Activated CD4-positive, alpha-beta memory T cell treated with anti-CD3 and anti-CD28 coated beads for 36 hours (primary cell): ENCODE measurements at places on chromosomes 4 and X.

- DNase-seq = no peak
Observed at GRCh38 chr4:152415980-152416379, 119.9 kb downstream of the FBXW7 start.

GRCh38 chr4:119302073-119302832 lies 19.7 kb downstream of the FABP2 start:
- DNase-seq = no peak

DNA sequence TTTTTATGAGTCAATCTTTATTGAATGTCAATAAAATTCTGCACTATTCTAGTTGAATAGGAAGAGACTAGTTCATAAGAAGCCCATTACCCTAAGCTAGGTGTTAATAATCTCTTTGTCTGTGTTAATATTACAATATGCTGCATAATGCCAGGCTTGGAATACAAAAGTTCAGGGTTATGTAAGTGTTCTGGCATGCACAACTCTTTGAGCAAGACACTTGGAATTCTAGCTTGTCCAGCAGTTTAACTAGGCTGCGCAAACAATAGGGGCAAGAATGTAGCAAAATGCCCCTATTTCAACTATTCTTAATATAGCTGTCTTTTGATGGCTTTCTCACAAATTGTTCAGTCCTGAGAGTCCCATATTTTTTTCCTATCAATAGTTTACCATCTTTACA lies 31.3 kb upstream of the ETNPPL start:
- DNase-seq = no peak

DNA sequence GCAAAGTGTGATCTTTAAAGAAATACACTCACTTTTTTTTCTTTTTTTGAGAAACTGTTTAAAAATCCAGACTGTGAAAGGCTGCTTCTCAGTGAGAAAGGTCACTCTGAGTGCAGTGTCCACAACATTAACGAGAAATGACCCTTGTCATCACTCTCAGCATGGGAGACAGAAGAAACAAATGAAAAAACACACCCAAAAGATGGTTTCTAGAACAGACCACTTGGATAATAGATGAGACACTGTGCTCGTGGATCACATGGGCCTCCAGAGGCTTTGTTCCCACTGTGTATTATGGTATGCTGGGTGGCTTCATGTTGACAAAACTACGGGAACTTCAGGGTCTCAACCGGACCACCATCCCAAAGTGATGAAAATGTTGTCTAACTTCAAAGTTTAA lies 64.9 kb downstream of the NEUROG2 start:
- DNase-seq = no peak

GRCh38 chr4:113556382-113557134 lies 205.0 kb downstream of the CAMK2D start:
- DNase-seq = no peak

GRCh38 chr4:121684561-121684960 lies 12.2 kb downstream of the ANXA5 start:
- DNase-seq = no peak

GRCh38 chr4:161655148-161655547 lies 508.7 kb downstream of the FSTL5 start:
- DNase-seq = no peak

- no peak for DNase-seq
Observed at GRCh38 chrX:2828344-2828958, at the start of gene GYG2. Gene GYG2, plus strand, starts transcription at chrX:2828930. Its CDS starts 1,259 bp downstream, at chrX:2830189.

- no peak for DNase-seq
Observed at GRCh38 chr4:25696409-25696808, 40.8 kb downstream of the SLC34A2 start.

GRCh38 chr4:37767546-37767945 lies 58.9 kb upstream of the PGM2 start:
- DNase-seq = peak; percentile 17

GRCh38 chr4:161816958-161817357 lies 346.8 kb downstream of the FSTL5 start:
- DNase-seq = no peak
